ENCODE measurements at places on chromosomes 1 and 21.

DNA sequence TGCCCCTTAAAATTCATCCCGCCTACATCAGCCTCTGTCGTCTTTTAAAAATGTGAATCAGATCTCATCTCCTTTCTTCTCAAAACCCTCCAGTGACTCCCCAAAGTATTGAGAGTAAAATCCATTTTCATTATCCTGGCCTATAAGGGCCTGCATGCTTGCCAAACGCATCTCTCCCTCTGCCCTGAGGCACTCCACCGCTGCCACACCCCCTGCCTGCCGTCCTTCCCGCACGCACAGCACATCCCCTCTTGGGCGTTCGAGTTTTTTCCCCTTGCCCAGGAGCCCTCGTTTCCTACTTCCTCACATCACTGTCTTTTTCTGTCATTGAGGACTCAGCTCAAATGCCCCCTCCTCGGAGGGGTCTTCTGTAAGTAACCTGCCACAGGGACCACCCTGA, 53.3 kb upstream of the MTR start:
- DNase-seq = no peak

DNA sequence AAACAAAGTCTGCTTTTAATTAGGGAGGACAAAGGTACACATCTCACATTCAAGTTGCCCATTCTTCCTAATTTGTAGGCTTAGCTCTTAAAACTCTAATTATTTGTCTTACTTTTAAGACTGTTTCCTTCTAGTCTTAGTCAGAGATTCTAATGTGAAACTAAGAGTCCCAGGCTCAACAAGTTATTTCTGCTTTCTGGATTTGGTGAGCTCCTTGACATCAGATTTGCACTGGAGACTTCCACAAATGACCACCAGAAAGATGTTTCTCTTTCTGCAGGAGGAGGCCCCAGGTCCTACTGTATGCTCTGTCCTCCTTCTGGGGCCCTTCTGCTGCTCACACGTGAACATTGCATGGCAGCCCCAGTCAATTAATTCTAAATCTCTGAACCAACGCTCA, 194.2 kb upstream of the JUN start:
- no peak for DNase-seq

DNA sequence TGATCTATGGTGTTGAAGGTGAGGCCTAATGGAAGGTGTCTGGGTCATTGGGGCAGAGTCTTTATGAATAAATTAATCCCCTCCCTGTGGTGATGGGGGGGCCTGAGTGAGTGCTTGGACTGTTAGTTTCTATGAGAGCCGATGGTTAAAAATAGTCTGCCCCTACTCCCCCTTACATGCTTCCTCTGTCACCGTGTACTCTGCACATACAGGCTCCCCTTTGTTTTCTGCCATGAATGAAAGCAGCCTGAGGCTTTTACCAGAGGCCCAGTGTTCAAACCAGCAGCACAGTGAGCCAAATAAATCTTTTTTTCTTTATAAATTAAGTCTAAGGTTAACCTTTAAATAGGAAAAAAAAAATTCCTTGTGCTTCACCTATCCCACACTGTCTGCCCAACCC, 657.0 kb downstream of the AMY1C start:
- no peak for DNase-seq

- no peak for DNase-seq
Observed at GRCh38 chr21:32532636-32533035, 52.7 kb downstream of the TCP10L start.

- DNase-seq = no peak
Observed at GRCh38 chr1:170407138-170407537, 124.8 kb upstream of the GORAB start.

DNA sequence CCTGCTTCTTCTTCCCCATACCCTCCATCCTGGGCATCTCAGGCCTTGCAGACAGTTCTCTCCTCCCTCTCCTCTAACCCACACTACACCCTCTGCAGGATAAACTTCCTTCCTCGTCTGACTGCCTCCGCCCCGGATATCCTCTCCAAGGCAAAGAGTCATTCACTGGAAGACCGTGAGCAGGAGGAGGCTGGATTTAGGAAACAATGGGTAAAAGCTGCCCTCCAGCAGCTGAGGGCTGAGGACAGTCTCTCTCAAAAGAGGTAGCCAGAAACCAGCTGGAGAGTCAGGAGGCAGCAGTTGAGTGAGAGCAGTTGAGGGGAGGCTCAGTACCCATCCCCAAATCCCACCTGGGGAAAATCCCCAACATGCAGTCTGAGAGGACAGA, 1.4 kb downstream of the CSRP1 start:
- DNase-seq = no peak

- no peak for DNase-seq
Observed at GRCh38 chr1:90220941-90221693, 226.2 kb downstream of the ZNF326 start.

- DNase-seq = no peak
Observed at GRCh38 chr21:20883408-20883800, 114.8 kb upstream of the NCAM2 start.

DNA sequence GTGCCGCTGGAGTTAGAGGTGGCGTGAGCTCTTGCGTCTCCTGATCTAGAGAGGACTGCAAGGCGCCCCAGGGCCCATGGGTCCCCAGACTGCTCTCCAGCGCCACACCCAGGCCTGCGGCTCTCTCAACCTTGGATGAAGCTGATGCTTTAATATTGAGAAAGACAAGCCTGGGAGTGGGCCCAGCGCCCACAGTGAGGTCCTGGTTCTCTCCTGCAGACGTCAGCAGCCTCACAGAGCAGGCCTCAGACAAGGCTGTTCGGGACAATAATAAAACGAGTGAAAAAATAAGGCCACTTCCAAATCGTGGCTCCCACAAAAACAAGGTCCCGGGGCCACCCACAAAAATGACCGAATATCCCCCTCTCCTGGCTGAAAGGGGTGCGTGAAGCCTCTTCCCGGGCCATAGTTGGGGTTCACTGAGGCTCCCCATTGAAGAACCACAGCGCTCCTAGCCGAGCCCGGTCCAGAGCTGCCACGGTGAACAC, 6.0 kb upstream of the DNMT3L start:
- DNase-seq = no peak

- peak; percentile 79 for DNase-seq
Observed at GRCh38 chr1:182616130-182617013, 12.2 kb upstream of the RGS16 start.

DNA sequence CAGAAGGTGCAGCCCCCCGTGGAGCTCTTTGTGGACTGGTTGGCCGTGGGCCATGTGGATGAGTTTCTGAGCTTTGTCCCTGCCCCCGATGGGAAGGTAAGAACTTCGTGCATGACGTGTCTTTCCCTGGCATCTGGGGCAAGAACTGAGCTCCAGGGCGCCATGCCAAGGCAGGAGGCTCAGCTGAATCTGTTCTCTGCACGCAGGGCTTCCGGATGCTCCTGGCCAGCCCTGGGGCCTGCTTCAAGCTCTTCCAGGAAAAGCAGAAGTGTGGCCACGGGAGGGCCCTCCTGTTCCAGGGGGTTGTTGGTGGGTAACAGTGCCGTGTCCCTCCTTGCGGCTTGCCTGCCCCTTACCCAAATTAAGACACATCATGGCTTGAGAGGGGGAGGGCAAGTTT, 27.7 kb downstream of the PADI3 start:
- DNase-seq = no peak

GRCh38 chr1:53328541-53329499, 950 bp upstream of the LRP8 start:
- no peak for DNase-seq

DNA sequence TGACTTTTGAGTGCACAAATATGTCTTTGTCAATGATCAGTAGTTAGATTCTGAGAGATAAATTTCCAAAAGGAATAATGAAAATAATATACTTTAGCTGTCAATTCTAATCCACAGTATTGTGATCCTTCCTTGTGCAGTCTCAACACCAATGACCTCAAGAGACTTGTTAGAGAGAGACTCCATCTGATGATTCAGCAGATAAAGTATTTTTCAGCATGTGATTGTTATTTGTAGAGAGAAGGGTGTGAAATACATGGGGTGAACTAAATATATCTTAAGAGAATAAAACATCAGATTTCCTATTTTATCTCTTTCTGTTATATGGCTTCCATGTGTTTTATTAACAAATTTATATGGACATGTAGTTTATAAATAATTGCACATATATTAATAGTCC, 5.9 kb upstream of the ZNF124 start:
- no peak for DNase-seq

DNA sequence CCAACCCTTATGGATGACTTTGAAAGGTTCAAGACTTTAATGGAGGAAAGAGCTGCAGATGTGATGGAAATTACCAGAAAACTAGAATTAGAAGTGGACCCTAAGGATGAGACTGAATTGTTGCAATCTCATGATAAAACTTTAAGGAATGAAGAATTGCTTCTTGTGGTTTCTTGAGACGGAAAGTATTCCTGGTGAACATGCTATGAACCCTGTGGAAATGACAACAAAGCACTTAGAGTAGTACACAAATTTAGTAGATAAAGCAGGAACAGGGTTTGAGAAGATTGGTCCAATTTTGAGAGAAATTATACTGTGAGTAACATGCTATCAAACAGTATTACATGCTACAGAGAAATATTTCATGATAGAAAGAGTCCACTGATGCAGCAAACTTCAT, 215.4 kb downstream of the OMA1 start:
- DNase-seq = no peak

DNA sequence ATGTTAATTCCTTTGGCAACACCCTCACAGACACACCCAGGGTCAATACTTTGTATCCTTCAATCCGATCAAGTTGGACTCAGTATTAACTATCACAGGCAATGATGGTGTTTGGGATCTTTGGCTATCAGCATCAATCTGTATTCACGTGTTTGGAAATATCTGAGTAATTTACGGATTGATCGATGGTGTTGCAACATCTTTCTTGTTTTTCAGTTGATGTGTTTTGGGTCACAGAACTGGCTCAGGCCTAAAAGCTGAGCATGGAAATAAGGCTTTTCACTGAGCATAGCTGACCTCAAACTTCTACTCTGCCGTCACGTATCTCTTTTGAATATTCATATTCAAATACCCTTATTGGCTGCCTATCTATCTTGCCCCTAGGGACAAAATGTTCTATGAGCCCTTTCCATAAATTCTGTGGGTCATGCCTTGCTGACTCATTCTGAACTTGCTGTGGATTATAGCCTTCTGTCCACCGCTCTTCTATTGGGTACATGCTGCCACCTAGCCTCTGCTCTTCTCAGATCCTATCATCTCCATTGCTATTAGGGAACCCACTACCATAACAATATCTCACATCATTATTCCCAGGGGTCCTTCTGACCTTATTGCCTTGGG, 156.0 kb downstream of the PDE4B start:
- no peak for DNase-seq

GRCh38 chr21:29638761-29639327, 301.0 kb downstream of the GRIK1 start:
- DNase-seq = no peak
